ENCODE measurements at places on chromosomes 11 and 22.

DNA sequence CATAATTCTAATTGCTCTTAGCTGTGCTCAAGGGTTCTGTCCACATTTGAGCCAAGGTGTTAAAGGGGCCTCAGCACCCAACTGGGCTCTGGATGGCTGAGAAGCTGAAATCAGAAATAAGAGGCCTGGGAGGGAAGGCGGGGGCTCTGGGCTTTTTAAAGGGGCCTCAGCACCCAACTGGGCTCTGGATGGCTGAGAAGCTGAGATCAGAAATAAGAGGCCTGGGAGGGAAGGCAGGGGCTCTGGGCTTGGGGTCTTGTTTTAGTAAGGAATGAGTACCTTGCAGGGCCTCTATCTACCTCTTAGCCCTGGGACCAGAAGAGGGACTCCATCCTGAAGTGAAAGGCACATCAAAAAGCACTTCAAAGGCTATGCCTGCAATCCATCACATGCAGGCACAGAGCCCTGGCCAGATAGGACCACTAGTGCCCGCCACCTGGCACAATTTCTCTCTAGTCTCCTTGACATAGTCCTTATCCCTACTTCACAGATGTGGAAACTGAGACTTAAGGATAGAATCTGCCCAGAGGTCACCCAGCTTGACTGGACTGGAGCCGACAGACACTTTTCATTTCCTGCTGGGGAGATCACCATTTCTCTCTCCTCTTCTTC, 35.6 kb downstream of the DKK3 start:
- DNase-seq: no peak

DNA sequence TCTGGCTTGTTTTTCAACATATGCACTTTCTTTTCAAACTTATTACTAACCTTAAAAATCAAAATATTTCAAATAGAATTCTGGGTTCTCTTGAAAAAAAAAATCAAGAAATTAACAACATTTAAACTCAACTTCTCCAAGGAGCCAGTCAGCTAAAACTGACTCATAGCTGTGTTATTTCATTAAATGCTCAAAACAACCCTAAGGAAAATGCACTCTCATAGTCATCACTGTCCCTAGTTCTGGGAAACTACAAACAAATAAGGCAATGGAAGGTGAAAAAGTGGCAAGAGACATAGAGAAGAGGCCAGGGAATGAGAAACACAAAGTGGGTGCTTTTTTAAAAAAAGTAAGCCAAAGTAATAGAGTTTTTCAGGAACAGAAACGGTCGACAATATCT, 4.1 kb upstream of the ARHGAP20 start:
- DNase-seq: no peak

GRCh38 chr11:86938900-86939880, 16.0 kb downstream of the FZD4 start:
- no peak for DNase-seq

DNA sequence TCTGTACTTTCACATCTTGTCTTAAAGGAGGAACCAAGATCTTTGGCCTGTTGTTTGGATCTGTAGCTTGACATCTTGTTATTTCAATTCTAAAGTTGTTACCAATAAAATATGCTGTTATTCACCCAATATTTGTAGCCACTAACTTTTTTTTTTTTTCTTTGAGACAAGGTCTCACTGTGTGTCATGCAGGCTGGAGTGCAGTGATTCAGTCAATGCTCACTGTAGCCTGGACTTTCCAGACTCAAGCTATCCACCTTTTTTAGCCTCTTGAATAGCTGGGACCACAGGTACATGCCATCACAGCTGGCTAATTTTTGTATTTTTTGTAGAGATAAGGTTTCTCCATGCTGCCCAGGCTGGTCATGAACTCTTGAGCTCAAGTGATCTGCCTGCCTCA, 769.4 kb downstream of the DLG2 start:
- no peak for DNase-seq

GRCh38 chr11:61785837-61786402, 6.5 kb downstream of the TMEM258 start:
- no peak for DNase-seq

- DNase-seq: no peak
Measured at GRCh38 chr11:74480688-74481417, 12.7 kb downstream of the LIPT2 start.

DNA sequence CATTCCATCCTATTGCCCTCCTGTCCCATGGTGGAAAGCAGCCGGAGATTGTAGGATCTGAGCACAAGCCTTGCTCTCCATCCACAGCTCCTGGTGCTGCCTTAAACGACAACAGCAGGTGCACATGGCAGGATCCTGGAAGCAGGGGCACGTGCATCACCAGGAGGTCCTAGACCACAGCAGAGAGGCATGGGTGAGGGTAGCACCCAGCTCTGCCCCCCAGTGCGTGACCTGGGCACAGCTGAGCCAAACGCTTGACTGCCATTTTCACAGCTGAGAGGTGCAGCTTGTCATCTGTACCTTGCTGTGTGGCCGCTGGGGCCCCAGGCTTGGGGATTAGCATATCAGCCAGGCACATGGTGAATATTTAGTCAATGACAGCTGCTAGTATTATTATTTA, 92.7 kb downstream of the NTM start:
- no peak for DNase-seq

DNA sequence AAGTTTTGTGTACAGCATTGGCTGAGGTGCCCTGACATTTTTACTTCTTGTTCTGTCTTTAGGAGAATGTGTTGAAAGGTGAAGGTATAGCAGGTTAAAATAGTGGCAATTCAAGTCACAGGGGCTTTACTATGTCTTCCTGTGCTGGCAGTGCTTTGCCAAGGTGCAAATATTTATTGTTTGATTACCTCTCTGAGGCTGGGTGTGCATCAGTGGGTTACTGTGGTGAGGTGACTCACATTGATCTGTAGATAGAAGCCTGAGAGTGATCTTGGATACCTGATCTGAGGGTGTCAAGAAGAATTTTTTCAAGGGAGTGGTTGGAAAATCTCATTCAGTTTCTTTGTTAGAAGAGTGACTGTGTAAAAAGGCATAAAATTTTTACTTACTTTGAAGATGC, 90.0 kb downstream of the ARHGAP42 start:
- DNase-seq: no peak

GRCh38 chr22:22787151-22787550, 100.5 kb upstream of the IGLL5 start:
- no peak for DNase-seq

- DNase-seq: no peak
Measured at GRCh38 chr22:43262990-43263644, 76.2 kb upstream of the TTLL12 start.

DNA sequence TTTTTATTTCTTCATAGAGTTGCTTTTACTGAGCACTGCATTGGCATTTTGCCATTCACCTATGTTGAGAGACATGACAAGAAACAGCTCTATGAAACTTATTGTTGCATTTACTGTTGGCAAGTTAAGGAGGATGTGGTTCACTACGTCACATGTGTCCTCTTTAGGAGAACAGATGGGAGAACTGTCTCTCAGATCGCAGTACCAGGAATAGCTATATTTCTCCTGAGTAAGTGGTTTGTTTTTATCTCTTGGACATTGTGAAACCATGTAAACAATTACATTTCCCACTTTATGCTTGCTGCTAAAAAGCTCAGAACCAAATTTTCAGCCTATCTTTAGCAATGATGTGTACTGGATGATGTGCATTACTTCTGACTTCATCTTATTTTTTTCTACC, 34.8 kb upstream of the PSMA1 start:
- no peak for DNase-seq

All from activated CD4-positive, CD25-positive, alpha-beta regulatory T cell (primary cell).